ENCODE measurements at places on chromosomes 6 and 20. TPM values are rescaled to one million over a fixed set of nuclear protein-coding genes. Genes with fewer than 3 reads are reported as not detected.

RUNX2 gene
- total RNA-seq, result 1.2 TPM

ADGRF1 gene
- not detected for total RNA-seq

SIRPG gene
- not detected for total RNA-seq

ELMO2 gene
- total RNA-seq, result 19.8 TPM

POM121L2 gene
- not detected for total RNA-seq

RIN2 gene
- total RNA-seq, result 22.7 TPM

MATN4 gene
- 0.09 TPM for total RNA-seq

ENTPD6 gene
- 168 TPM for total RNA-seq

ARG1 gene
- total RNA-seq, result not detected

TMEM63B gene
- total RNA-seq, result 14.8 TPM

ADGB gene
- not detected for total RNA-seq

ZNF292 gene
- total RNA-seq, result 2.1 TPM

SLCO4A1 gene
- total RNA-seq, result 14.1 TPM

ADGRB3 gene
- total RNA-seq, result not detected

PAK5 gene
- total RNA-seq, result not detected

GPX6 gene
- total RNA-seq, result not detected

PKIB gene
- total RNA-seq, result 0.53 TPM

PXDC1 gene
- total RNA-seq, result 18.1 TPM

KCNQ2 gene
- 0.21 TPM for total RNA-seq

ASIP gene
- total RNA-seq, result not detected

SLA2 gene
- 0.12 TPM for total RNA-seq

PTK6 gene
- total RNA-seq, result 3.1 TPM

SFTA2 gene
- total RNA-seq, result not detected

SOBP gene
- 0.90 TPM for total RNA-seq

FAM209B gene
- total RNA-seq, result 0.22 TPM

LGSN gene
- total RNA-seq, result 2.7 TPM

ITCH gene
- 28.8 TPM for total RNA-seq

DNMT3B gene
- 4.2 TPM for total RNA-seq

HLA-G gene
- total RNA-seq, result not detected

OR12D3 gene
- not detected for total RNA-seq

SCUBE3 gene
- 0.05 TPM for total RNA-seq

RBM24 gene
- total RNA-seq, result 7.9 TPM

SMOC2 gene
- not detected for total RNA-seq

PAK1IP1 gene
- 18.5 TPM for total RNA-seq

UCKL1 gene
- 31.3 TPM for total RNA-seq

PDYN gene
- total RNA-seq, result not detected

CRISP3 gene
- not detected for total RNA-seq

RBPJL gene
- not detected for total RNA-seq

SERINC1 gene
- 85.1 TPM for total RNA-seq

TRIM38 gene
- total RNA-seq, result 1.6 TPM

GGTLC1 gene
- total RNA-seq, result not detected

PRELID3B gene
- total RNA-seq, result 59.0 TPM

MACROD2 gene
- total RNA-seq, result 0.43 TPM

SLC32A1 gene
- total RNA-seq, result not detected

CASS4 gene
- not detected for total RNA-seq

TNF gene
- 0.14 TPM for total RNA-seq

KCNS1 gene
- total RNA-seq, result not detected

OR11A1 gene
- not detected for total RNA-seq

SLC22A16 gene
- total RNA-seq, result not detected

PDE10A gene
- total RNA-seq, result 28.6 TPM

RIMS4 gene
- 1.8 TPM for total RNA-seq

SIRPB1 gene
- 0.29 TPM for total RNA-seq

RPS10 gene
- total RNA-seq, result 1,970 TPM

RAD21L1 gene
- total RNA-seq, result not detected

RFX6 gene
- not detected for total RNA-seq

GABRR1 gene
- not detected for total RNA-seq

All from A549 treated with Mapracorat at 1 μM for 4 hours (cell line).